ENCODE measurements at places on chromosomes 4 and X. TPM values are rescaled to one million over a fixed set of nuclear protein-coding genes. Genes with fewer than 3 reads are reported as not detected.

- H3K27me3 ChIP-seq = peaks cover 8% of the 10 kb centered on the region
- H3K4me1 ChIP-seq = no peaks in the 10 kb centered on the region
- no peak for DNase-seq
- H3K36me3 ChIP-seq = no peaks in the 10 kb centered on the region
- H3K4me3 ChIP-seq = no peak overlapping the region
Measured at GRCh38 chrX:36961590-36961989, 46.6 kb upstream of the FAM47C start.

GRCh38 chr4:66273110-66273509 is 602.8 kb upstream of the EPHA5 start:
- no peak overlapping the region for H3K4me3 ChIP-seq
- H3K36me3 ChIP-seq = no peaks in the 10 kb centered on the region
- no peak for DNase-seq
- no peak overlapping the region for H3K27ac ChIP-seq

GRCh38 chr4:104719539-104720230 is 225.0 kb upstream of the CXXC4 start:
- H3K4me1 ChIP-seq = no peaks in the 10 kb centered on the region
- H3K27me3 ChIP-seq = no peaks in the 10 kb centered on the region
- no peaks in the 10 kb centered on the region for H3K36me3 ChIP-seq
- H3K27ac ChIP-seq = no peak overlapping the region
- no peak overlapping the region for H3K4me3 ChIP-seq

GRCh38 chrX:1465286-1466231 is 12.8 kb upstream of the ASMTL start:
- no peaks in the 10 kb centered on the region for H3K36me3 ChIP-seq
- DNase-seq = no peak
- H3K27me3 ChIP-seq = no peaks in the 10 kb centered on the region

- H3K4me3 ChIP-seq = no peak overlapping the region
- H3K36me3 ChIP-seq = no peaks in the 10 kb centered on the region
- DNase-seq = no peak
Measured at GRCh38 chr4:19614171-19614570, 637.5 kb upstream of the SLIT2 start.

- peak overlapping the region; percentile 78 for H3K27ac ChIP-seq
- peak; percentile 56 for DNase-seq
- H3K36me3 ChIP-seq = no peaks in the 10 kb centered on the region
- no peaks in the 10 kb centered on the region for H3K27me3 ChIP-seq
Measured at GRCh38 chrX:130173190-130173895, 1.6 kb downstream of the RAB33A start.

GRCh38 chrX:27903960-27904359 is 77.3 kb downstream of the DCAF8L1 start:
- no peak overlapping the region for H3K27ac ChIP-seq
- H3K4me1 ChIP-seq = no peaks in the 10 kb centered on the region
- DNase-seq = no peak
- no peaks in the 10 kb centered on the region for H3K36me3 ChIP-seq
- H3K4me3 ChIP-seq = no peak overlapping the region

GRCh38 chr4:105273230-105273629 is 126.6 kb downstream of the TET2 start:
- DNase-seq = no peak
- H3K4me3 ChIP-seq = no peak overlapping the region
- H3K36me3 ChIP-seq = no peaks in the 10 kb centered on the region
- H3K4me1 ChIP-seq = no peaks in the 10 kb centered on the region
- H3K27ac ChIP-seq = no peak overlapping the region

DNA sequence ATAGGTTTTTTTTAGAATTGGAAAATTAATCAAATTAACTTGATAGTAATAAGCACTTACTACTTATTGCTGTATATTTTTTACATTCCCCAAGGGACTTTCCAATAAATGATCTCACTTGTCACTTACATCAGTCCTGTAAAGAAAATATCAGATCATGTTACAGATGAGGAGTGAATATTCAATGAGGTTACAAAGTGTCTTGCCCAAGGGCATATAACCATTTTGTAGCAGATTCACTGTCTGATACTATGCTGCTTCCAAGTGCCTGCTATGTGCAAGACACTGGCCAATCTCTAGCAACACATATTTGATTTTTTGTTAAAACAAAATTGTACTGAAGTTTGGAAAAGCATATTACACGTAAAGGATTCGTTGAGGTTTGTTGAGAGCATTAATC is 1287.7 kb downstream of the FAM133A start:
- H3K27ac ChIP-seq = no peak overlapping the region
- no peak for DNase-seq
- H3K36me3 ChIP-seq = no peaks in the 10 kb centered on the region
- H3K4me1 ChIP-seq = no peaks in the 10 kb centered on the region
- no peak overlapping the region for H3K4me3 ChIP-seq
- no peaks in the 10 kb centered on the region for H3K27me3 ChIP-seq

DNA sequence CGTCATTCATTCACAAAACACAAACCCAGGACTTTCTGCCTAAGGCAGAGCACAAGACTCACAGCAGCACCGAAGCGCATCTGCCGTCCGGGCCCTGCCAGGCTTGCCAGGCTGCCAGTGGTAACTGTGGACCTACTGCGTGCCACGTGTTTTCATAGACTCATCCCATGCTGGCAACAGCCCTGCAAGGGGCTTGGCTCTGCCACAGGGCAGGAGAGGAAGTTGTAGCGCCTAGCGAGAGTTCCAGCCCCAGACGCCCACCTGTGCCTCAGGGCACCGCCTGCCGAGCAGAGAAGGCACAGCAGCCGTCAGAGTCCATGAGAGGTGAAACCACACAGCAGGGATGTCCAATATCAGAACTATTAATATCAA is 18.9 kb upstream of the MRFAP1 start:
- DNase-seq = no peak
- no peak overlapping the region for H3K4me3 ChIP-seq
- H3K27me3 ChIP-seq = no peaks in the 10 kb centered on the region
- no peaks in the 10 kb centered on the region for H3K4me1 ChIP-seq

DNA sequence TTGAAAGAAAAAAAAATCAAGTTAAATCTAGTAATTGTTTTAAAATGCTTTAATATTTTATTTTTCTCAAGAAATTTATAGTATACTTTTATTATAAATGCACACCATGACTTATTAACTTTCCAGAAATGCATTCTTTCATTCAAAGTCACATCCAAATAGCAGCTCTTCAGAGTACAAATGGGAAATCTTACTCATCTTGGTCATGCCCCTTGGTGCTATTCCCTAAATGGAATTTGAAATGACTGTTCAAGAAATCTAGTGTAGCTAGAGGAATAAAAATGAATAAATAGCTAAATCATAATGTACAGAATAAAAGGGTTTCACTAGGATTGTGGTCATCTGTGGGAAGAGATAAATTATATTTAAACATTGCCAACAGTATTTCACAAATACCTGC is 1139.7 kb downstream of the PCDH18 start:
- DNase-seq = no peak
- H3K27ac ChIP-seq = no peak overlapping the region
- H3K27me3 ChIP-seq = no peaks in the 10 kb centered on the region
- no peak overlapping the region for H3K4me3 ChIP-seq
- H3K4me1 ChIP-seq = no peaks in the 10 kb centered on the region
- H3K36me3 ChIP-seq = no peaks in the 10 kb centered on the region

DNA sequence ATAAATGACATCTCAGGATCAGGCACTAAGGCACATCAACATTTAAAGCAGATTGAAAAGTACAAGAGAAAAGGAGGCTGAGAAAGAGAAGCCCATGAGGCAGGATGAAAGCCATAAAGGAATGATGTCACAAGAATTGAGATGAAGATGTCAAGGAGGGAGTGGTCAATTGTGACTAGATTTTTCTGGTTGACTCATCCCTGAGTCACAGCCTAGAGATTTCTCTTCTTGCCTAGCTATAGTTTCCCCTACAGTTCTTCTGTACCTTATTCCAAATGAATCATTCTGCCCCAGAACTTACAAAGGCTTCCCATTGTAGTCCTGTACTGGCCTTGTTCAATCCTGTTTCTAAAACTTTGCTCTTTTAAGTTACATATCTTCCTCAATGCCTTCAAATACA is 3.4 kb upstream of the USP53 start:
- H3K4me3 ChIP-seq = no peak overlapping the region
- H3K36me3 ChIP-seq = no peaks in the 10 kb centered on the region
- no peak for DNase-seq
- no peak overlapping the region for H3K27ac ChIP-seq

DNA sequence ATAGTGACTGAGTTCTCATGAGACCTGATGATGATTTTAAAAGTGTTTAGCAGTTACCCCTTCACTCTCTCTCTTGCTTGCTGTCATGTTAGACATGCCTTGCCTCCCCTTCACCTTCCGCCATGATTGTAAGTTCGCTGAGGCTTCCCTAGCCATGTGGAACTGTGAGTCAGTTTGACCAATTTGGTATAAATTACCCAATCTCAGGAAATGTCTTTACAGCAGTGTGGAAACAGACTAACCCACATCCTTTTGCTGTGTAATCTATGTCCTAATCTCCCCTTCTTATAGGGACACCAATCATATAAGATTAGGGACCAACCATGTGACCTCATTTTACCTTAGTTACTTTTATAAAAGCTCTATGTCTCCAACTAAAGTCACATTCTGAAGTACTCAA is 677.8 kb downstream of the ADGRL3 start:
- H3K27me3 ChIP-seq = no peaks in the 10 kb centered on the region
- DNase-seq = no peak
- no peaks in the 10 kb centered on the region for H3K36me3 ChIP-seq
- H3K4me1 ChIP-seq = no peaks in the 10 kb centered on the region

- H3K36me3 ChIP-seq = no peaks in the 10 kb centered on the region
- H3K4me1 ChIP-seq = peaks cover 6% of the 10 kb centered on the region
- DNase-seq = no peak
- no peak overlapping the region for H3K27ac ChIP-seq
- no peaks in the 10 kb centered on the region for H3K27me3 ChIP-seq
Measured at GRCh38 chr4:70737006-70737405, 15.2 kb downstream of the RUFY3 start.

GRCh38 chrX:71198066-71198465 is 25.0 kb upstream of the GJB1 start:
- H3K4me1 ChIP-seq = no peaks in the 10 kb centered on the region
- no peak overlapping the region for H3K4me3 ChIP-seq
- DNase-seq = no peak
- no peaks in the 10 kb centered on the region for H3K36me3 ChIP-seq

DNA sequence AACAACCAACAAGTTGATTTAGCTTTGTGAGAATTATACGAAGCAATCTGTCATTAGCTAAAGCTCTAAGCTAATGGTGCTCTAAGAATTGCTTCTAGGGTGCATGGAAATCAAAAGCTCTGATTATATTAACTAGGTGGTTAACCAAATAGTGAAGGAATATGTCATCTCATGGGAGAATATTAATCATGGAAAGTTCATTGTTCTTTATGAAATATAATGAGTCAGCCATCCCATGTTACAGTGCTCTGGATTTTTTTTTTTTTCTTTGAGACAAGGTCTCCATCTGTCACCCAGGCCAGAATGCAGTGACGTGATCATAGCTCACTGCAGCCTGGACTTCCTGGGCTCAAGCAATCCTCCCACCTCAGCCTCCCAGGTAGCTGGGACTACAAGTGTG is 10.5 kb downstream of the DCAF8L2 start:
- DNase-seq = no peak
- H3K4me1 ChIP-seq = no peaks in the 10 kb centered on the region
- H3K4me3 ChIP-seq = no peak overlapping the region
- H3K36me3 ChIP-seq = no peaks in the 10 kb centered on the region
- H3K27ac ChIP-seq = no peak overlapping the region
- no peaks in the 10 kb centered on the region for H3K27me3 ChIP-seq

GRCh38 chr4:120228086-120228485 is 161.4 kb upstream of the MAD2L1 start:
- H3K27me3 ChIP-seq = no peaks in the 10 kb centered on the region
- no peaks in the 10 kb centered on the region for H3K36me3 ChIP-seq
- DNase-seq = no peak
- no peaks in the 10 kb centered on the region for H3K4me1 ChIP-seq
- H3K4me3 ChIP-seq = no peak overlapping the region

DNA sequence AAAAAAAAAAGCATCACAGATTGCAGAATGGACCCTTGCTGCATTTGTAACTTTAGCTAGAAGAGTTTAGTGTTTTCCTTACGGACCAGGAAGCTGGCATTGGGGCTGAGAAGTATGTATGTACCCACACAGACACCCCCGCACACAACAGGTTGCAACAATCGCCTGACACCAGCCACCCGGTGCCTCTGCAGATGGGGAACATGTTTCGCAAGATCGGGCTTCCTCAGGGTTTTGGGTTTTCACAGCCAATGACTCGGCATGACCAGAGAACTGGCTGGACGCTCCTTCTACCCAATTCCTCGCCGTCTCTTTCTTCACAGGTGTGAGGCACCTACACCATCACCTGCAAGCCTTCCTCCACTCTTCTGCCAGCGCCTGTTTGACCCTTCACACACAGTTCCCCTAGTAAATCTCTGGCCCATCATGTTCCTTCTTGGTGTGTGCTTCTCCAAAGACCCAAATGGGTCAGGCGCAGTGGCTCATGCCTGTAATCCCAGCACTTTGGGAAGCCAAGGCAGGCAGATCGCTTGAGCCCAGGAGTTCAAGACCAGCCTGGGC is 70.4 kb downstream of the DHRSX start:
- H3K27me3 ChIP-seq = no peaks in the 10 kb centered on the region
- no peaks in the 10 kb centered on the region for H3K36me3 ChIP-seq
- H3K4me3 ChIP-seq = no peak overlapping the region
- no peak overlapping the region for H3K27ac ChIP-seq
- no peaks in the 10 kb centered on the region for H3K4me1 ChIP-seq
- no peak for DNase-seq

GRCh38 chr4:78459327-78459726 is 92.2 kb upstream of the ANXA3 start:
- no peaks in the 10 kb centered on the region for H3K4me1 ChIP-seq
- no peak for DNase-seq
- no peaks in the 10 kb centered on the region for H3K27me3 ChIP-seq
- H3K4me3 ChIP-seq = no peak overlapping the region

Gene EPGN
- total RNA-seq = not detected

Gene WWC2
- 41.5 TPM for total RNA-seq

Gene F8
- 32.3 TPM for total RNA-seq

Gene SSX3
- total RNA-seq = not detected

Gene NHS
- total RNA-seq = 3.5 TPM

Gene CDKL5
- 12.8 TPM for total RNA-seq

Gene IQSEC2
- 10.6 TPM for total RNA-seq

Gene ZNF827
- 7.7 TPM for total RNA-seq

Gene PTCHD1
- 12.6 TPM for total RNA-seq

Gene ADH4
- not detected for total RNA-seq

Gene CLDN22
- 3.5 TPM for total RNA-seq

Gene GPC3
- total RNA-seq = 36.5 TPM
